ENCODE measurements at places on chromosomes 7 and 10. TPM values are rescaled to one million over a fixed set of nuclear protein-coding genes. Genes with fewer than 3 reads are reported as not detected.
A peak's percentile ranks its signal among the peaks of the same experiment; 100 is the strongest.

FAM131B gene
- 3.7 TPM for total RNA-seq

HKDC1 gene
- 4.1 TPM for total RNA-seq

TAS2R16 gene
- total RNA-seq: not detected

MOGAT3 gene
- total RNA-seq: not detected

MRC1 gene
- total RNA-seq: 0.04 TPM

DNA sequence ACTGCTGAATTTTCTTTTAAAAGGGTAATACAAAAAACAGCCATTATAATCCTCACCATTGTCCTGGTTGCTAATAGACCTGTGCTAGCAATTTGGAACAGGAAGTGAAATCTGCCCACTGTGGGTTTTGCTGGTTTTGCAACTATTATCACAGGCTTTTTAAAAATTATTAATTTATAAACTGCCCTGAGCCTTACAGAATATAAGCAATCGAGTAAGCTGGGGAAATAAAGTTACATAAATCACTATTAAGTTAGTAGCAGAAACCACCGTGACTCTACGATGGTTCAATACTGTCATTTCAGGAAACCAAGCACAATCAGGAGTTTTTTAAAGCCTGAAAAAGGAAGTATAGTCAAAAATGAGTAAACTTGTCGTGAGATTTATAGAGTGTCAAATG is 62.3 kb downstream of the TMEM26 start:
- DNase-seq: no peak
- no peaks in the 10 kb centered on the region for H3K36me3 ChIP-seq
- H3K4me3 ChIP-seq: no peak overlapping the region
- no peaks in the 10 kb centered on the region for H3K27me3 ChIP-seq

DNA sequence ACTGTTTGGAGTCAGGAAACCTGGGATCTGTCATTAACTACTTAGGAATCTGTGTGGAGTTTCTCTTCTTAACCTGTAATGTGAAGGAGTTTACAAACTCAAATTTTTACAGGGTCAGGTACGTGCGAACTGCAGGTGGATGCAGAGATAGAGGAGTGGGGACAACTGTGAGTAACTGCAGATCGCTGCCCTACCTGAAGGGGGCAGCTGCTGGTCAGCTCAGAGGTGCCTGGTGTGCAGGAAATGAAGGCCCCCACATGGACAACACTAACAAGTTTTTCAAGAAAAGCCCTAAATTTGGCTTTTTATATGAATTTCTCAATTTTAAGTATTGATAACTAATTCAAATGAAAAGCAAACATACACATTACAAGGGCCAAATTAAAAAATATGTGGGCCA is 380.0 kb downstream of the REEP3 start:
- peaks cover 6% of the 10 kb centered on the region for H3K4me1 ChIP-seq
- no peaks in the 10 kb centered on the region for H3K36me3 ChIP-seq

GRCh38 chr10:52106011-52106410 is 208.1 kb upstream of the DKK1 start:
- no peaks in the 10 kb centered on the region for H3K4me1 ChIP-seq
- H3K27me3 ChIP-seq: no peaks in the 10 kb centered on the region
- no peak for DNase-seq
- H3K36me3 ChIP-seq: no peaks in the 10 kb centered on the region
- H3K27ac ChIP-seq: no peak overlapping the region
- no peak overlapping the region for H3K4me3 ChIP-seq

GRCh38 chr10:132753596-132753995 is 32.4 kb downstream of the NKX6-2 start:
- no peak for DNase-seq
- H3K27me3 ChIP-seq: no peaks in the 10 kb centered on the region
- H3K36me3 ChIP-seq: peaks cover 21% of the 10 kb centered on the region
- peaks cover 22% of the 10 kb centered on the region for H3K4me1 ChIP-seq

GRCh38 chr10:114313139-114313538 is 74.1 kb downstream of the VWA2 start:
- H3K4me3 ChIP-seq: no peak overlapping the region
- H3K27ac ChIP-seq: no peak overlapping the region
- H3K27me3 ChIP-seq: peaks cover 26% of the 10 kb centered on the region
- no peak for DNase-seq
- no peaks in the 10 kb centered on the region for H3K36me3 ChIP-seq
- peaks cover 2% of the 10 kb centered on the region for H3K4me1 ChIP-seq

DNA sequence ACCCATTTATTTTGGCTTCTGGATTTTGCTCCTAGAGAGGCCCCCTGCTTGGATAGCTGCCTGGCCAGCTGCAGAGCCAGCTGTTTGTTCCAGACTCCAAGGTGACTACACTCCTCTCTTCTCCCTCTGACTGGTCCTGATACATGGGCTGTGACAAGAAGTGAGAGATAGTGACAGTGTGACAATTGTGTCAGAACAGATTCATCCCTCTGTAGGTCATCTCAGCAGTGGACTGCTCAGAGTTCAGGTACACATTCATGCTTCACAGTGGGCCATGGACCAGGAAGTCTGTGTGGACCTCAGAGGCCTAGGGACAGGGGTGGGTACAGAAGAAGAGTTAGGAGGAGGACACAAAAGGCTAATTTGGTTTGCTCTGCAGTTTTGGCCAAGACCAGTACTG is 188.2 kb upstream of the MKLN1 start:
- H3K36me3 ChIP-seq: no peaks in the 10 kb centered on the region
- no peak for DNase-seq

DNA sequence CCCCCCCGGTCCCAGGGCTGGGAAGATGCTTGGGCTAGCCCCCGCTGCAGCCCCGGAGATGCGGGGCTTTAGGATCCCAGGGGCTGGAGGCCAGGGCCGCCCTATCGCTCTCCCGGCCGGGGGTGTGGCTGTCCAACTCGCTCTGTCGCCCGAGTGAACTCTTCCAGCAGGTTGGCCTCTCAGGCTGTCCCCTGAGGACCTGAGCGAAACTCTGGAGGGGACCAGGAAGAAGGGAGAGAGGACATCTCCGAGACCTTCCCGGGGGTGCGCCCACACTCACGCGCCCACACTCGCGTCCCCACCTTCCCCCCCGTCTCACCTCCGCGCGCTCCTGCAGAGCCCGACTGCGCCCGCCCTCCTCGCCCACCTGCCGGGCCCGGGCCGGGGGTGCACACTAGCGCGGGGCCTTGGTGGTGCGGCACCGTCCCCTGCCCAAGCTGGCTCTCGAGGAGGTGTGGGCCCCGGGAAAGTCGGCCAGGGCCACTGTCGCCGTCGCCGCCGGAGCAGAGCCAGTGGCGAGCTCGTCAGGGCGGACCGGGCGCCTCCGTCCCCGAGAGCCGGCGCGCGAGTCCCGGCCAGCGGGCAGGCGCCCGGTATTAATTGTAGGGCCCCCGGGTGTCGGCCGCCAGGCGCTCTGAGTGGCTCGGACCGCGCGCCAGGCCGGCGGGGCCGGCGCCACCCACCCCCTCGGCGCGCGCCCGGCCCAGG is 101.7 kb upstream of the SVIL start:
- peaks cover 36% of the 10 kb centered on the region for H3K4me1 ChIP-seq
- H3K4me3 ChIP-seq: peak overlapping the region; percentile 81
- peaks cover 8% of the 10 kb centered on the region for H3K27me3 ChIP-seq
- DNase-seq: peak; percentile 56
- H3K36me3 ChIP-seq: no peaks in the 10 kb centered on the region

DNA sequence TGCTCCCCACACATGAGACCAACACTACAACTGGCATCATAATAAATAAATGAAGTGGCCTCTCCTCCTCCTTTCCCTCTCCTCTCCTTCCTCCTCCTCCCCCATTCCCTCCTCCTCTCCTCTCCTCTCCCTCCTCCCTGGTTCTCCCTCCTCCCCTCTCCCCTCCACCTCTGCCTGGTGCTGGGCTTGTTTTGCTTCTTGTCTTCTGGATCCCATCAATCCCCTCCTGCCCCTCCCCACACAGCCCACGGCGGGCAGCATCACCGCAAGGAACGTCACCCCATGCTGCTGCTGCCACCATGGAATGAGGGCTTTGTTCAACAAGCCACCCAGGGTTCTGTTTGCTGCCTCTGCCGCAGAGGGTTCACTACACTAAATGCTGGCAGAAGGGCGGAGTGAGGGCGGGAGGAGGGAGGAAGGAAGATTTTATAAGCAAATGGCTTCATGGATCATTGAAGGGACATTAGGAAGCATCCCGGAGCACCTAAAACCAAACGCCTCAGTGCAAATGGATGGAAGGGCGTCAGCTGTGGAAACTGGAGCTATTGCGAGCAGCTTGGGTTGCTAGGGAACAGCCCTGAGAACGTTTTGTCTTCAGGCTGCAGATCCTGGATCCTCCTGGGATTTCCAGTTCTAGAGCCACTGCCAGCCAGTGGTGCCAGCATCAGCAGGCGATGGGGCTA is 379.7 kb upstream of the ZMIZ1 start:
- H3K36me3 ChIP-seq: no peaks in the 10 kb centered on the region
- peaks cover 3% of the 10 kb centered on the region for H3K27me3 ChIP-seq
- DNase-seq: no peak

- H3K4me1 ChIP-seq: peaks cover 12% of the 10 kb centered on the region
- no peak overlapping the region for H3K4me3 ChIP-seq
- no peak for DNase-seq
These were observed 4.7 kb upstream of the TRIM8 start for GRCh38 chr10:102639537-102639936.

- no peak for DNase-seq
- H3K4me1 ChIP-seq: no peaks in the 10 kb centered on the region
- H3K36me3 ChIP-seq: no peaks in the 10 kb centered on the region
- H3K27ac ChIP-seq: no peak overlapping the region
- no peak overlapping the region for H3K4me3 ChIP-seq
These were observed 453.5 kb upstream of the SEMA3A start for GRCh38 chr7:84647797-84648757.

DNA sequence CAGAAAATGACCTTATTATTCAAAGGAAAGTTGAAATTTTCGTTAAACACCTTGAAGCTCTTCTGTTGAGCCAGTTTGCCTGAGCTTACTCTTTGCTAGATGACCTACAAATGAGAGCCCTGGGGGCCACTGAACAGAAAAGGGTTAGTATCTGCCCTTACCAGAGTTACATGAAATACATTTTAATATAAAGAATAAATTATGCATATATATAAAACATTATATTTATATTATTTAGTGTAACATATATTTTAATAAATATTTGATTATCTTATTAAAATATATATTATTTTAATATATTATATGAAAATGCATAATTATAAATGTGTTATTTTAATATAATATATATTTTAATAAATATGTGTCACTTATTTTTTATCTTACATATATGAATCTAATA is 628.4 kb upstream of the TPK1 start:
- no peak overlapping the region for H3K27ac ChIP-seq
- no peak for DNase-seq
- H3K27me3 ChIP-seq: peaks cover 3% of the 10 kb centered on the region
- H3K4me3 ChIP-seq: no peak overlapping the region

- H3K4me1 ChIP-seq: peaks cover 4% of the 10 kb centered on the region
- no peak overlapping the region for H3K27ac ChIP-seq
- no peak for DNase-seq
- no peaks in the 10 kb centered on the region for H3K27me3 ChIP-seq
- no peak overlapping the region for H3K4me3 ChIP-seq
These were observed 4.5 kb downstream of the FAM180A start for GRCh38 chr7:135743907-135744731.

GRCh38 chr7:101779267-101779666 is 38.2 kb upstream of the CUX1 start:
- H3K4me1 ChIP-seq: peaks cover 3% of the 10 kb centered on the region
- no peak for DNase-seq
- H3K27me3 ChIP-seq: peaks cover 18% of the 10 kb centered on the region
- no peaks in the 10 kb centered on the region for H3K36me3 ChIP-seq
- H3K4me3 ChIP-seq: no peak overlapping the region

GRCh38 chr7:150791304-150791703 is 8.9 kb downstream of the TMEM176B start:
- H3K27ac ChIP-seq: no peak overlapping the region
- no peak for DNase-seq
- H3K4me1 ChIP-seq: peaks cover 2% of the 10 kb centered on the region
- H3K27me3 ChIP-seq: peaks cover 5% of the 10 kb centered on the region
- no peak overlapping the region for H3K4me3 ChIP-seq

GRCh38 chr7:50145801-50146338 is 52.8 kb upstream of the ZPBP start:
- no peaks in the 10 kb centered on the region for H3K4me1 ChIP-seq
- H3K36me3 ChIP-seq: no peaks in the 10 kb centered on the region
- H3K27me3 ChIP-seq: no peaks in the 10 kb centered on the region
- no peak overlapping the region for H3K27ac ChIP-seq
- H3K4me3 ChIP-seq: no peak overlapping the region
- no peak for DNase-seq

Measured in progenitor cell of endocrine pancreas (in vitro differentiated cells).